ENCODE measurements at places on chromosomes 1 and 21. TPM values are rescaled to one million over a fixed set of nuclear protein-coding genes. Genes with fewer than 3 reads are reported as not detected.

- no peak for DNase-seq
Measured at GRCh38 chr21:41727784-41728763, 38.8 kb downstream of the RIPK4 start.

DNA sequence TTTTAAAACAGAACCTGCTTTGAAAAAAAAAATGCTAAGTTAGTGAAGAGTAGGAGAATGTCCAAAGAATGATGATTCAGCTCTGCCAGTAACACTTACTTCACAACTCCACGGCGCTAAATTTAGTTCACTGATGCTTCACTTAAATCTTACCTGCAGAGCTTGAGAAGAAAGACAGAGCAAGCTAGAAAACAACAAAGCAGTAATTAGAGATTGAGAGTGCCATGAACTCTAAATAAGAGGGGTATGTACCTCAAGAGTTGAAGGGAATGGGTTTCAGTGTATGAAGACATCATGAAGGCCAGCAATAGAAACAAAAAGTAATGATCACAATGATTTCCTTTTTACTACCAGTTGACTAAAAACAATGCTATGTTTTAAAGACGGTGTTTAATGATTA is 32.8 kb downstream of the EPRS1 start:
- no peak for DNase-seq

The CLIC6 gene
- 7.0 TPM for total RNA-seq

GRCh38 chr1:202244841-202245261 is 51.3 kb downstream of the LGR6 start:
- no peak for DNase-seq

The BRWD1 gene
- total RNA-seq = 40.6 TPM

- DNase-seq = no peak
Measured at GRCh38 chr1:235831148-235831547, 35.6 kb downstream of the LYST start.

- DNase-seq = no peak
Measured at GRCh38 chr1:159935719-159936272, 9.6 kb downstream of the IGSF9 start.

- DNase-seq = no peak
Measured at GRCh38 chr21:29304597-29304996, 5.9 kb downstream of the BACH1 start.

The MEGF6 gene
- total RNA-seq = 32.6 TPM

DNA sequence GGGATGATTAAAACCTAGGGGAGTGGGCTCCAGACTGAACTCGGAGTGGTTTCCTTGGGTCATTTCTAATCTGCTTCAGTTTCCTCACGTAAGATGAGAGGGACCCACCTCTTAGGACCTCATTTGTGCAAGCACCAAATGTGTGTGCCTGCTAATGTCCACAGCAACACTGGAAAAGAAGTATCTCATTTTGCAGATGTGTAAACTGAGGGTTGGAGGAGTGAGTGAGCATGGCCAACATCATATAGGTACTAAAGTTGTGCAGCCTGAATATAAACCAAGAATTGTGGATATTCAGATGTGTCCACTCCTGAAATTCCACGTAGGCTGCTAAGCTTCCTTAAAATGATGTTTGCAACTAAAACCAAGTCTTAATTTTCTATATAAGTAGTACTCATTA is 51.7 kb downstream of the GADD45A start:
- DNase-seq = no peak

The C1orf87 gene
- not detected for total RNA-seq

DNA sequence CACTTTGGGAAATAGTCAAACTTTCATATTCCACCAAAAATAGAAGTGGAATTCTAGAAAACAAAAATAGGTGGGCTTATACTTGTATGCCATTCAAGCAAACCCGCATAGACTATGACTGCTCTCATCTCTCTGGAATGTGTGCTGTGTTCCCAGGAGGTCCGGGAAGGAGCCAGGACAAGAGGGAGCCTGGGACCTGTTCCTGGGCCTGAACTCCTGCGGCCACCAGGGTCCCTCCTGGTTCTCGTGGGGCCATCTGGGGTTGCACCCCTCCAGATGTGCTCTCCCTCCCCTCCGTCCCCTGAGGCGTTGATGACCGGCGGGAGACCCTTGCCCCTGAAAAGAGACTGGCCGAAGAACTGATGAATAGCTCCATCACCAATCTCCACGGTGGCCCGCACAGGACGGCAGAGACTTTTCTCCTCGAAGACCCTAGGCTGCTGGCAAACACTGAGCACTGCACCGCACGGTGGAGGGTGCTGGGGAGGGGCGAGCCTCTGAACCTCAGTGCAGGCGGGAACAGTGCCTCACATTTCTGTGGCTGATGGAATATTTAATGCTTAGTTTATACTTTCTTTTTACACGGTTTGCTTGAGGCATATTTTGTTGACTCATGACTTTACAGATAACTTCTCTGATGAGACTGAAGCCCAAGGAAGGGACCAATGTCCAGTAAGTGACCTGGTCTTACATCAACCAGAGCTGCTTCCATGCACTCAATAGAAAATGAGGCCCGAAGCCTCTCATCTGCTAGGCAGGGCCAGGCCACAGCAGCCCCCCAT is 9.6 kb upstream of the ADARB1 start:
- no peak for DNase-seq

- peak; percentile 42 for DNase-seq
Measured at GRCh38 chr1:42143896-42144710, 9.1 kb upstream of the GUCA2B start.
